ENCODE measurements at places on chromosomes 11 and 22.

DNA sequence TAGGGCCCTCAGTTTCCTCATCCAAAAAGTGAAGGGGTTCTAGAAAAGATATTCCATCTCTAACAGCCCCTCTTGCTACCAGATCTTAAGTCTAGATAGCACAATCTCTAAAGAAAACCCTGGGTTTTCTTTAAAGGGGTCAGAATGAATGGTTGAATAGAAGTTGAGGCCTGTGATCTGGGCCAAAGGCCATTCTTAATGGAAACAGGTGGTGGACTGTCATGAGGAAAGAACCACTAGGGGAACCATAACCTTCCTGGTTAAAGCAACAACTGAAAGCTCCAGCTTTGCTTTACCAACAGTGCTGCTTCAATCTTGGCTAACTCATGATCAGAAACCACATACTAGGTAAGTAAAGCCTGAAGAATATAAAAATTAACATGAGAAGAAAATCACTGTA lies 1.8 kb downstream of the CELF1 start:
- no peak for DNase-seq

DNA sequence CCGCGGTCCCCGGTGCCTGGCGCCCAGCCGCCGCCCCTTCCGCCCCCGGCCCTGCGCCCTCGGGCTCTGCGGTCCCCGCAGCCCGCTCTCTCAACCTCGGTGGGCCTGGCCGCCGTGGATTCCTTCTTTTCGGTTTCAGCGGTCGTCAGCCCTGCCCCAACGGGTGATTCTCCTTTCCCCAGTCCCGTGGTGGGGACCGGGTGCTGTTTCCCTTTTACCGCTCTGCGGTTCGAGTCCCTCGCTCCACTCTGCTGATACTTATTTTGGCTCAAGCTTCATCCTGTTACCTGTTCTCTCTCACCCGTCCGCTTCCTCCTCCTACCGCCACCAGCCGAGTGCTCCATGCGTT lies 494 bp downstream of the ZDHHC5 start:
- DNase-seq = no peak

DNA sequence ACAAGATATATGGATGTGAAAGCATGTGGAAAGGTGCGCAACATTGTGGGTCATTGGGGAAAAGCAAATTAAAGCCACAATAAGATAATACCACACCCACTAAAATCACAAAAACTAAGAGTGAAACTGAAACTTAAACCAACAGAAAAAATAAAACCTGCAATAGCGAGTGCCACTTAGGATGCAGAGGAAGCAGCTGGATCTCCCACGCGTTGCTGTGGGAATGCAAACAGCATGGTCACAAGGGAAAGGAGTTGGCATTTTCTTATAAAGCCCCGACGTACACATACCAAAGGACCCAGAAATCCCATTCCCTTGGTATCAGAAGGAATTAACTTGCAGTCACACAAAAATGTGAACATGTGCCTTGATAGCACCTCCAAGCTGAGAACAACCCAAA lies 712.0 kb downstream of the TBC1D22A start:
- DNase-seq = no peak

- no peak for DNase-seq
Measured at GRCh38 chr11:75355051-75355450, 3.6 kb upstream of the ARRB1 start.

GRCh38 chr11:116885951-116886655 lies 48.7 kb upstream of the APOA1 start:
- DNase-seq = no peak

- no peak for DNase-seq
Measured at GRCh38 chr11:19370100-19370861, 129.5 kb upstream of the E2F8 start.

DNA sequence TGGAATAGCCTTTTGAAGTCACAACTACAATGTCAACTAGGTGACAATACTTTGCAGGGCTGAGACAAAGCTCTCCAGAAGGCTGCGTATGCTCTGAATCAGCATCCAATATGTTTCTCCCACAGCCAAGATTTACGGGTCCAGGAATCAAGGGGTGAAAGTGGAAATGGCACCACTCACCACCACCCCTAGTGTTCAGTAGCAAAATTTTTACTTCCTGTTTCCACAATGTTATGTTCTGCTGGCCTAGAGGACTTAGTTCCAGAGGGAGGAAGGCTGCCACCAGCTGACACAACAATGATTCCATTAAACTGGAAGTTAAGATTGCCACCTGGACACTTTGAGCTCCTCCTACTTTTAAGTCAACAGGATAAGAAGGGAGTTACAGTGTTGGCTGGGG lies 68.5 kb upstream of the MPEG1 start:
- no peak for DNase-seq

DNA sequence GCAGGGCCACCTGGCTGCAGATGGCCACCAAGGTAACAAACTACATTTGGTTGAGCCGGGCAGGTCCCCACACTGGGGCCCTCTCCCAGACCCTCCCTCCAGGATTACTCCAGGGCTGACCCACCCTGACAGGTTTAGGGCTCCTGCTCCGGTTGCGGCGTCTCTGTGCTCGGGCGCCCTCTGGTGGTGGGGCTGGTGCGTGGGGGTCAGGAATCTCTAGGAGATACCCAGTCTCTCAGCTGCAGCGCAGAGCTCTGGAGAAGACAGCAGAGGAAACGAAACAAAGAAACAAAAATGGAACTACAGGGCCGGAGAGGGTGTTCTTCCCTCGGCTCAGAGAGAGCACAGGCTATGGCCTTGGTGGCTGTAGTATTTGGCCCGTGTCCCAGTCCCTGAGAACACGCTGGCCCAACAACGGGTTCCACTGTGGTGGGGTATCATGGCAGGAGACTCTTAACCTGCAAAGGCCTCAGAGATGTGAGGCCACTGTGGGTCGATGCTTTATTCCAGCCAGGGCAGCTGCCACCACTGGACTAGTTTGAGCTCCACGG lies 2.4 kb downstream of the C11orf96 start:
- DNase-seq = peak; percentile 71

GRCh38 chr11:15113381-15113780 lies 1.3 kb upstream of the INSC start:
- DNase-seq = no peak

DNA sequence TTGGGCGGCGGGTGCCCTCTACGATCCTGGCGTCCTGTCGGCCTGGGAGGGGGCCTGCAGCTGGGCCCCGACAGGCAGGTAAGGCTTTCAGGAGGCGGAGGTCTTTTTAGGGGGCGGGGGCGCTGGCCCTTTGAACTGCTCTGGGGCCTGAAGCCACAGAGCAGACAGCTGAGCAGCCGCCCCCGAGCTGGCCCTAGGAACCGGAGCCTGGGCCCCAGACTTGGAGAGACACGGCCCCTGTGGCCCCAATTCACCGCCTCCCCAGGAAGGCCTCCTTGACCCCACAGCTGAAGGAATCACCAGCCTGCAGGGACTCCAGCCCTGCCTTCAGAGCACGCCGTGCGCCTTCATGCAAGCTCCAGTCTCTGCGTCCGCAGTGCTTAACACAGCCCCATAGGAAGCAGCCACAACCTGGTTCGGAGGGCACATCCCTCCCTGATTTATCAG lies 618 bp upstream of the CERK start:
- DNase-seq = no peak

DNA sequence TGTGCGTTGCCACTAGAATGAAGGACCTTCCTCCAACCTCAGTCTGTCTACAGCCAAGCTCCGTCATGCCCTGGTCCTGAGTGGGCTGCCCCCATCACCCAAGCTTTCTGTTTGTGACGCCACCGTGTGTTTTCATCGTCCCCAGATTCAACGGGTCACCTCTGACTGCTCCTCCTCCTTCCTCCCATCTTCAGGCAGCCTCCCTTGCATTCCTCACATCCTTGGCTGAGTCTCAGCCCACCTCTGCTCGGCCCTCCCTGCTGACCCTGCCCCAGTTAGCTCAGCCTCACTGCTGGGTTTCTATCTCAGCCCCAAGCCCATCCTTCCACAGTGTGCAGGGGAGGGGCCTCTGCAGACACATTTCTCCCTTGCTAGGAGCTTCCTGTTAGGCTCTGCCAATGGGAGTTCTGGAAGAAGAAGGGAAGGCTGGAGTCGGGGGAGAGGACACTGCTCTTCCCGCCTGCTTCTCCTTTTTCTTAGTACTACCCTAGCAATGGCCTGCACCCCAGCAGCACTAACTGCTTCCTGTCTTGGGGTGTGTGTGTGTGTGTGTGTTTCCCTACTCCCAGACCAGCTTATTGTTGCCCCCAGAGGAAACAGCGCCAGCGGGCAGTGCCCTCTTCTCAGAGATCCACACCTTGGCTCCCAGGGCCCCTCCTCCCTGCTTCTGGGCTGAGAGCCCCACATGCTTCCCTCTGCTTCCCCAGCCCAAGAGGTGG lies 5.2 kb downstream of the IFT27 start:
- DNase-seq = no peak

- no peak for DNase-seq
Measured at GRCh38 chr11:26578998-26579661, 7.1 kb upstream of the MUC15 start.

- DNase-seq = no peak
Measured at GRCh38 chr11:62712276-62712812, 4.9 kb downstream of the GNG3 start.

DNA sequence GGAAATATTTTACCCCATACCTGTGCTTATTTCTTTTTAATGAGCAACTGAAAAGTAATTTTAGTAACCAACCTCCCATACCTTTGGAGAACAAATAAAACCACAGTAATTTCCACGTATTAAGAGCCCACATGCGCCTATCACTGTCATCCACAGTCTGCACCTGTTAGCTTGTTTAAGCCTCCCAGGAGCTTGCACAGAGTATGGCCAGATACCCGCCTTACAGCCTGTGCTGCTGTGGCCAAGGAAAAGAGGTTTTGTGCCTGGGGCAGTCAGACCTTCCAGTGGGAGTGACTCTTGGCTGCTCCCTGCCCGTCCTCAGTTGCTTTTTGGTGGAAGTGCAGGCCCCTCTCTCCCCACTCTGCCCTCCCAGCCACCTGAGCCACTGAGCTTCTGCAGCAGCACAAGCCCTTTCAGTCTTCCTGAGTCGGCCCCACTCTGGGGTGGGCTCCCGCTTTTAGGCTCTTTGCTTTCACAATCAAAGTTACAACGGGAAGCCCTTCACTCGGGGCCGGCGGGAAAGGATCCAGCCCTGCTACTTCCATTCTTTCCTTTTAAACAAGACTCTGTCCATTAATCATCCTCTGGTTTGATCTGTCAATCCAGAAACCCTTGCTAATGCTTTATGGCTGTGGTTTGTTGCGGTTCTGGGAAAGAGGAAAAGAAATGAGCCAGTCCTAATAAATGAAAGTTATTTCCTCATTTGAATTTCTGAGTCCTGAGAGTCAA lies 308.8 kb downstream of the TBC1D22A start:
- no peak for DNase-seq

DNA sequence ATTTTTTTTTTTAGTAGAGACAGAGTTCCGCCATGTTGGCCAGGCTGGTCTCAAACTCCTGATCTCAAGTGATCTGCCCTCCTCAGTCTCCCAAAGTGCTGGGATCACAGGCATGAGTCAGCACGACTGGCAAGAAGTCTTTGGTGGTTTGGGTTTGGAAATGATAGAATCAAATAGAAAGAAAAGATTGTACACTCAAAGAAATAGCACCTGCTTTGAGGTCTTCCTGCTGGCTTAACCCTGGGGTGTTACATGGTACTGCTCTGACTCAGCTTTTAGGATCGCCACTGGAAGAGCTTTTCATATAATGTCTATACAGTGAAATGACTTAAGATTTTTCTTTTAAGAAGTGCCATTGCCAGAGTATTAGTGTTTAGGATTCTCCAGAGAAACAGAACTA lies 50.2 kb downstream of the JAM3 start:
- no peak for DNase-seq

DNA sequence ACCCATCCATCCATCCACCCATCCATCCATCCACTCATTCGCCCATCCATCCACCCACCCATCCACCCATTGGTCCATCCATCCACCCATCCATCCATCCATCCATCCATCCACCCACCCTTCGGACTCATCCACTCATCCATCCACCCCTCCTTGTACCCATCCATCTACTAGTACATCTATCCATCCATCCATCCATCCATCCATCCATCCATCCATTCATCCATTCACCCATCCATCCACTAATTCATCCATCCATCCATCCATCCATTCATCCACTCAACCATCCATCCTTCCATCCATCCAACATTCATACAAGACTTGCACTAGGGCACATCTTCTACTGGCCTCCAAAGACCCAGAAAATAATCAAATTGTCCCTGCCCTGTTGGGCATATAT lies 20.0 kb downstream of the MYEOV start:
- no peak for DNase-seq

- no peak for DNase-seq
Measured at GRCh38 chr11:74345420-74345819, 34.0 kb upstream of the P4HA3 start.

- peak; percentile 91 for DNase-seq
Measured at GRCh38 chr11:8709002-8709672, 26.5 kb downstream of the RPL27A start.

DNA sequence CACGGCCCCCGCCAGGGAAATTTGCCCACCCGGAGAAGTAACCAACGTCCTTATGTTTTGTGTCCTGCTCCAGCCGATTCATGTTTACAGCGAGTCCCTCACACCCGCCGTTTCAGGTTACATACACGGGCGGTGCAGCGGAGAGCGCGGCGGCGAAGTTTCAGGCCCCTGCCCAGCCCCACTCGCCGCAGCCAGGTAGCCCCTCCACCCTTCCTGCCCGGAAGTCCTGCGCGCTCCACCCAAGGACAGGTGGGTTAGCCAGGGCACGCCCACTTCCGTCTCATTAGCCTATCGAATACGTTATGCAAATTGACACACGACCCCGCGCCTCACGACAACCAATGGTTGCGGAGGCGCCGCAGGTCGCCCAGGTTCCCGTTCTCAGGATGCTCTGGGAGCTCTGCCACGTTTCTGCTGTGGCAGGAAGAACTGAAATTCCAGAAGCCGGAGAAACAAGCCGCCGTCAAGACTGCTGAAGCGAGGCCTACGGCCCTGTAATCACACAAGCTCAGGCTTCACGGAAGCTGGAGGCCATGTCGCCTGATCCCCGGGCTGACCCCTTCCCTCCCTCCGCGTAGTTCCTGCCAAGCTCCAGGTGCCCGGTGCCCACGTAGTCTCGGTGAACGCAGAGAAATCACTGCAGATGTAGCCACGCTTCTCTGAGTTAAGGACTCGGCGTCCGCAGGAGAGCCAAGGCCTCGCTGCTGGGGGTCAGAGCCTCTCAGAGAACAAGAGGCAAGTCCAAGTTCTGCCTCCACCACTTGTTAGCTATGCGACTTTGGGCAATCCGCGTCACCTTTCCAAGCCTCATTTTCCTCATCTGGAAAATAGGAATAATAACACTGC lies 22.4 kb upstream of the MYH9 start:
- DNase-seq = peak; percentile 83

GRCh38 chr11:72890881-72891280 lies 76.7 kb downstream of the ATG16L2 start:
- no peak for DNase-seq

- DNase-seq = no peak
Measured at GRCh38 chr11:33479231-33479630, 221.4 kb downstream of the C11orf91 start.

DNA sequence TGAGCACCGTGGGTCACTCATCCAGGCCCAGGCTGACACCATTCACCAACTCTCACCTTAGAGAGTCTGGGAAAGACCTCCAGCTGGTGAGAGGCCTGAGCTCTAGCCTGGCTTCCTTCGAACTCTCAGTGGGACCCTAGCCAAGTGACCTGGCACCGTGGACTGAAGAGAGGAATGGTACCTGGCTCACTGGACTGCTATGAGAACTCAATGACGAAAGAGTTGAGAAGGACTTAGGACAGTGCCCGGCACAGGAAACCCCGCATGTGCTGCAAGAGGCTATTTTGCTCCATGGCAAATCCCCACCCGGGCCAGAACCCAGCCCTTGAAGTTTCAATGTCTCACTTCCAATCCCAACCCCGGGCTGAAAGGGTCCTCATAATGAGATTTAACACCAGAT lies 605 bp upstream of the RAPSN start:
- no peak for DNase-seq

Data from heart left ventricle (tissue), 16 donors.